Choroid plexus epithelial cell (primary cell): ENCODE measurements at places on chromosomes 6 and 20.

GRCh38 chr6:20028143-20028542, 184.1 kb downstream of the MBOAT1 start:
- no peak for DNase-seq

DNA sequence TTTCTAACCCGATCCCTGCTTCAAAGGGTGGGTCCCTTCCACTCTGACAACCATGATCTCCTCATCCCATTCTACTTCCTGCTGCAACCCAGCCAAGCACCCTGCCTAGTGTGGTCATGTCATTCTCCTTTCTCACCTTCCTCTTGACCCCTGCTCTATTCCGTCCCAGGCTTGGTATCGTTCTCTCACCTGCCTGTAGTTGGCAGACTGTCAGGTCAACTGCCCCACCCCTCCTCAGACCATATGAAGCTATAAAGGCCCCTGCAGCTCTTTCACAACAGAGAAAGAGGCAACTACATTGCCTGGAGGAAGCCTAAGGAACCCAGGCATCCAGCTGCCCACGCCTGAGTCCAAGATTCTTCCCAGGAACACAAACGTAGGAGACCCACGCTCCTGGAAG, at the start of gene MUC21:
Gene MUC21, plus strand, starts transcription at position 280 of the 400 bp plus-strand sequence. CDS start 241 bp downstream, outside the sequence.
- DNase-seq: no peak

- DNase-seq: peak; percentile 75
Observed at GRCh38 chr6:75530696-75531095, 37.1 kb upstream of the FILIP1 start.

GRCh38 chr6:141103246-141103645, 1029.5 kb upstream of the GJE1 start:
- DNase-seq: peak; percentile 6

- DNase-seq: no peak
Observed at GRCh38 chr6:20569000-20569610, 34.8 kb downstream of the CDKAL1 start.

DNA sequence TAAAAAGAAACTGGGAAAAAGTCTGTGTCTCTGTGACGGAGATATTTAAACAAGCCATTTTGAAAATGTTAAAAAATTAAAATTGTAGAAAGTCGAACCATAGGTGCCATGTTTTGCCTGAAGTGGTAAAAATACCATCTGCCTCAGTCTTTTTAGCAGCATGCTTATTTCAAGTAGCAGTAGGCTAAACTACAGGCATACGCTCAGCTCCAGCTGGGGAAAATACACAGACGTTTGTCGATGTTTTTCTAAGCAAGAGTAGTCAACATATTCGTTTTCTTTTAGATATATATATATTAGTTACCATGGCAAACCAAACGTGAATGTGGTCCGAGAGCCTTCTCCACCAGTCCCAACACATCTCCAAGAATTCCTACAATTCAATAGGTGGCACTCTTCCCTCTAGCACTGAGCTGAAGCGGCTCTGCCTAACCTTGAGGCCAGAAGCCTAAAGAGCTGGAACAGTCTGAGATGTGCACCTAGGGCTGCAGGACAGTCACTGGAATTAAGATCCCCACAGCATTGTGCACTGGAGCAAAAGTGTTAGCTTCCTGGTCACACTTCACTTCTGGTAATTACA, 70.2 kb upstream of the BEND3 start:
- peak; percentile 64 for DNase-seq

- no peak for DNase-seq
Observed at GRCh38 chr20:922781-923180, 6.6 kb upstream of the ANGPT4 start.

DNA sequence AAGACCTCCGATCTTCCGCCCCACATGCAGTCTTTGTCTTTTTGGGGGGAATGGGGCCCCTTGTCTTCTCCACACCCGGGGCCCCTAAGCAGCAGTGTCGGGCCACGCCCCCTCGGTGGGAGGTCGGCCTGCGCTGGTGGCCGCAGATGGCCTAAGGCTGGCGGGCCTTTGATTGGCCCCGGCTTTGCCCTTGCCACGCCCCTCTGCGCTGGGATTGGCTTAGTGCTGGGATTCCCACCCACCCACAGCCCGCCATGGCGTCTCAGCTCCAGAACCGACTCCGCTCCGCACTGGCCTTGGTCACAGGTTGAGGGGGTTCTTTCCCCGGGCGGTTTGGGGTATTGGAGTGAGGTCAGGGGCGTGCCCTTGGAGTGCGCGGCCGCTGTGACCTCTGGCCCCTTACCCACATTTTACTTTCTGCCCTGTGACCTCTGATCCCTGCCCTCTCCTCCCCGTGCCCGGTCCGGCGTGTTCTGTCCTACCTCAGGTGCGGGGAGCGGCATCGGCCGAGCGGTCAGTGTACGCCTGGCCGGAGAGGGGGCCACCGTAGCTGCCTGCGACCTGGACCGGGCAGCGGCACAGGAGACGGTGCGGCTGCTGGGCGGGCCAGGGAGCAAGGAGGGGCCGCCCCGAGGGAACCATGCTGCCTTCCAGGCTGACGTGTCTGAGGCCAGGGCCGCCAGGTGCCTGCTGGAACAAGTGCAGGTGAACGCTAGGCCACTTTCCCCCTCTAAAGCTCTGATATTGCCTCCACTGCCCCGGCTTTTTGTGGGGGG, at the start of gene HSD17B8:
Gene HSD17B8, plus strand, starts transcription at position 241 of the 776 bp plus-strand sequence. Its CDS starts 14 bp downstream, at position 255.
- peak; percentile 93 for DNase-seq

- peak; percentile 96 for DNase-seq
Observed at GRCh38 chr6:45697605-45698004, 318.1 kb downstream of the CLIC5 start.

- peak; percentile 81 for DNase-seq
Observed at GRCh38 chr6:33702345-33702977, 9.0 kb downstream of the UQCC2 start.

- DNase-seq: peak; percentile 70
Observed at GRCh38 chr20:29079769-29080690, 2177.4 kb upstream of the DEFB115 start.

DNA sequence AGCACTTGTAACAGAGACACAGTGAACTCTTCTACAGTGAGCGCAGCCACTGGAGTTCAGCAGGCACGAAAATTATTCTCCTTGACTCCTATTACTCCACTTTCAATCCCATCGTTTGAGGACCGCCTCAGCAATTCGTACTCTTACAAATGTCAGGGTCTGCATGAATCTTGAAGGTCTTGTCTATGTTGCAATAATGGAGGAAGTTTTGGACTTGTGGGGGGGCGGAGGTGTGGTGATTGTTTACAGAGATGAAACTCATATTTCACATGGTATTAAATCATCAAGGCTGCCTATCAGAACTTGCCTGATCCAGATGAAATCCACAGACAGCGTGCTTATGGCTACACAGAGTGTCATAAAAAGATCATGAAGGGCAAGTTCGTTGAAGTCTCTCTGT, 42.0 kb downstream of the SLC2A12 start:
- no peak for DNase-seq

DNA sequence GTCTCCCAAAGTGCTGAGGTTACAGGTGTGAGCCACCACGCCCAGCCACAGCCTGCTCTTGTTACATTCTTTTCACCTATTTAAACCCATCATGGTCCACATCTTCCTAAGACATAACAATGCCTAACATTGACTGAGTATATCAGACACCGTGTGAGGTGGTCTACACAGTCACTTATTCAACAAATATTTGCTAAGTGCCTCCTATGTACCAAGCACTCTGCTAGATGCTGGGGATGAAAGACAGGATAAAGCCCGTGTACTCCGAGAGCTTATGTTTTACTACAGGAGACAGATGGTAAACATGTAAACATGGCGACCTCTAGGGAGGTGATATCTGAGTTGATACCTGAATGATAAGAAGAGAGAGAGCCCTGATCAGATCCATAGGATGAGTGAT, 12.7 kb downstream of the BCL2L1 start:
- DNase-seq: no peak

DNA sequence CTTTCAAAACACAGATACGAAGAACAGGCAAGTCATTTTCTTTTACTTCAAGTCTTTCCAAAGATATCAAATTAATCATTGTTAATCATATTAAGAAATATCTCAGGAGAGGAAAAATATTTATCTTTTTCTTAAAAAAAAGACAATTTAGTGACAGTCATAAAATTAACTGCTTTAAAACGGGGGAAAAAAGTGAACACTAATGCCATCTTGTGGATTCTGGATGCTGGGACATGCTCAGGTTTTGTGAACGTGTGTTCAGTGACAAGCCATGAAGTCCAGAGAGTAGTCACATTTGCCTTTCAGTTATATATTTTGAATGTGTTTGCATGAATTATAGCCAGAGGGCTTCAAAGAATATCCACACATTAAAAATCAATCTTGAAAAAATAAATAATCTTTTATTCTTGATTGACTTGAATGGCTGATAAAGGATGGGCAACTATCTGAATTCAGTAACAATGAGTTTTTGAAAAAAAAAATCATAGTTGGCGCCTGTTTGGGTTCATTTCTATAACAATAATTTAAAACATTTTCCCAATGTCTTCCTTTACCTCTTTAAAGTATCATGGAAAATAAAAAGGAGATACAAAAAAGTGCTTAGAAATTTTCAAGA, 74.7 kb upstream of the NOX3 start:
- DNase-seq: peak; percentile 82

DNA sequence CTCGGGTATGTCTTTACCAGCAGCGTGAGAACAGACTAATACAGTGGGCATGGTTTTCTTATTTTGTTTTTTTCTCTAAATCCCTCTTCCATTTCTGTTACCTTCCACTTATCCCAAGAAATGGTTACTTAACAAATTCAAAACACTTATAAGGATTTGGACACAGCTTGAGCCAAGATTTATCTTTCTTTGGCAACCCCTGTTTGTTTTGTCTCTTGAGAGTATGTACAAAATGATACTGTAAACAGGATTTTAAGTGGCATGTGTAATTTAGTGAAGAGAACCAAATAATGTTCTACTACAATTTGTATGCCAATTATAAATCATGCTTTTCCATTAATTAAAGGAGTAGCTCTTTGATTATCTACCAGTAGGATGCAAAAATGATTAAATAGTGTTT, 51.4 kb downstream of the PPP1R14C start:
- DNase-seq: no peak

GRCh38 chr6:79208816-79209215, 25.7 kb downstream of the HMGN3 start:
- DNase-seq: peak; percentile 40

- no peak for DNase-seq
Observed at GRCh38 chr6:139536751-139537617, 162.5 kb upstream of the CITED2 start.

DNA sequence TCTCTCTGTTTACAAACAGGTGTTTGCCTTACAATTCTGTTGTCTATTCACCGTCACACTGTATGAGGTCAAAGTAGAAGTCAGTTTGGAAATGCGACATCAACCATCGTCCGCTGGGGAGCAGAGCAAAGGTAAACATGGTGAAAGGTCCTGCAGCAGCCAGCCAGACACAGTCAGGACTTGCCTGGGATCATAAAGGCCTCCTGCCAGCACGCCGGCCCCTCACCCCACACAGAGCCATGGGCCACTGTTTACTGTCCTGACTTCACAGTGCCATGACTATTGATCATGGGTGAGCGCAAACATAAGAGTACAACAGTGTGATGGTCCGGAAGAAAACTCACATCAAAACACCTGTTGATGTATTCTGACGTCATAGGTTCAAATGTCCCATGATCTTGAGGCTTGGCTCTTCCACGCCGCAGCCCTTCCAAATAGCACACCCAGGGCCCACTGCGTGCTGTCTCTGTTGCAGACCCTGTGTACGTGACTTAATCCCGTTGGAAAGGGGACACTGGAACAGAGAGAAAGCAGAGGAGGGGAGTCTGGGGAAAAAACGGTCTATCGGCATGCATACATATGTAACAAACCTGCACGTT, 16.9 kb upstream of the PPP1R3G start:
- no peak for DNase-seq

GRCh38 chr6:159044899-159045727, at the start of gene TAGAP:
TAGAP (minus strand) TSS chr6:159044991; CDS start chr6:159044146, 845 bp downstream.
- DNase-seq: peak; percentile 38

DNA sequence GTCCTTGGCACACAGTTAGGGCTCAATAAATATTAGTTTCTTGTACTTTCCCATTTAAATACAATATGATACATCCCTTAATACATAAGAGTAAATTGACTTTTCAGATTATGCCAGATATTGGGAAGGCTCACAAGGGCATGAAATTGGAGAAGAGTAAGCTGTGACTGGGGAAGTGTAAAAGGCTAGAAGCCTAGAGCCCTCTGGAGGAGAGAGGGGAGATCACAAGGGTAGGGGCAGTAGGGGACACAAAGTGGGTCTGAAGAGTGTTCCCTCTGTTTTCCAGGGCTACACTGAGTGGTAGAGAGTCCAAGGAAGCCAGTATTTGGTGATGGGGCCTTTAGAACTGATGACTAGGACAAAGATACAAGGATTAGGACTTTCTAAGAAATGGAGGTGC, 562.9 kb upstream of the CHD6 start:
- DNase-seq: no peak

GRCh38 chr20:14622796-14623195, 285.4 kb upstream of the FLRT3 start:
- DNase-seq: peak; percentile 70

GRCh38 chr20:38193586-38194105, 28.6 kb upstream of the TGM2 start:
- no peak for DNase-seq

GRCh38 chr6:1624058-1624850, 14.5 kb downstream of the FOXC1 start:
- no peak for DNase-seq

DNA sequence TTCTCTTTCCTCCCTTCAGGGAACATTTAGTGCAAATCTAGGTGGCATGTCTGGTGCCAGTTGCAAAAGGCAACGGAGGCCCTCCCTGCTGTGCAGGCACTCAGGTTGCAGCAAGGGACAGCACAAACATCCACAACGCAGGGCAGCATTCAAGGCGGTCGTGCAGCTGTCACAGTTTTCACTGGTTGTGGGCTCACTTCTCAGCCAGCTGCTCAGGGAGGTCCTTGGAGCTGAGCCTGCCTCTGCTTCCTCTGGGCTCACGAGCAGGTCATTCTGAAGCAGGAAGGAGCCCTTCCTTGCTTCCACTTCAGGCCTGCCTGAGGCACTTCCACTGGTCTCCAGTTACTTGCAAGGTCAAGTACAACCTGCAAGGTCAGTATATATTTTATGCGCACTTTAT, 3.8 kb upstream of the NPEPL1 start:
- peak; percentile 52 for DNase-seq

DNA sequence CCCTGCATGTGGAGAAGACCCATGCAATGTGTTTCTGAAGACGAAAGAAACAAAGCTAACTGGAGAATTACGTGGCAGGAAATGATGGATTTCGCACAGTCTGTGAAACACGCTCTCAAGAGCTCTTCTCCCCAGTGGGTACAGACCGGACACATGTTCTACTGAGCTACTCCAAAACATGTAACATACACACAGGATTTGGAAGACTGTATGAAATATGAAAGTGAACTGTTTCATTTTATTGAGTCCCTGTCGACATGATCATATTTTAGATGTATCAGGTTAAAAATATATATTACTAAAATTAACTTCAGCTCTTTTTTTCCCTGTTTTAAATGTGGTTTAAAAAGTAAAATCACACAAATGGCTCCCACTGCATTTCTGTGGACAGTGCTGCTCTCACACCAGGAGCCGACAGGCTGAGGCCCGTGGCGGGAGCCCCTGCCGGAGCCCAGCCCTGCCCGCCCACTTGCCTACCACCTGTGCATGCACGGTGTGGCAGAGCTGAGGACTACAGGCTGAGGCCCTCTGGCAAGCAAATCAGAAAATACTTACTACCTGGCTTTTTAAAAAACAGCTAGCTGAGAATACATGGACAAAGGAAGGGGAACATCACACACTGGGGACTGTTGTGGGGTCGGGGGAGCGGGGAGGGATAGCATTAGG, 58.9 kb upstream of the NXT1 start:
- DNase-seq: no peak
